Renal cortex interstitium (tissue), 15 donors: ENCODE measurements at places on chromosomes 4 and X. TPM values are rescaled to one million over a fixed set of nuclear protein-coding genes. Genes with fewer than 3 reads are reported as not detected.

DNA sequence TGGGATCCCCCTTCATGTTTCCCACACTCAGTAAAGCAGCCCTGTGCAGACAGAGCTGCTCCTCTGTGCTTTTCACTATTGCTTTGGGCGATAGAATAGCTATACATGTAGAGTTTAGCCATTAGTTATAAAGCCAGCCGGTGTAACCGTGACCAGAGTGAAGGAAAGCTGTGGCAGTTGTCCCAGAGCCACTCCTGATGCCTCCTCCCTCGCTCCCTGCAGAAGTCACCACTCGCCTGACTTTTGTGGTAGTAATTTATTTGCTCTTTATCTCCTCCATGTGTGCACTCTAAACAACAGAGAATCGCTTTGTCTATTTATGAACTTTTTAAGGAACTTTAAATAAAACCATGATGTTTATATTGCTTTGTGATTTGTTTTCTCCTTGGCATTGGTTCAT is 41.8 kb upstream of the WWC2 start:
- DNase-seq: no peak

The FAM184B gene
- polyA plus RNA-seq: 0.60 TPM

- DNase-seq: no peak
Measured at GRCh38 chr4:38106311-38106710, 146.1 kb downstream of the PTTG2 start.

DNA sequence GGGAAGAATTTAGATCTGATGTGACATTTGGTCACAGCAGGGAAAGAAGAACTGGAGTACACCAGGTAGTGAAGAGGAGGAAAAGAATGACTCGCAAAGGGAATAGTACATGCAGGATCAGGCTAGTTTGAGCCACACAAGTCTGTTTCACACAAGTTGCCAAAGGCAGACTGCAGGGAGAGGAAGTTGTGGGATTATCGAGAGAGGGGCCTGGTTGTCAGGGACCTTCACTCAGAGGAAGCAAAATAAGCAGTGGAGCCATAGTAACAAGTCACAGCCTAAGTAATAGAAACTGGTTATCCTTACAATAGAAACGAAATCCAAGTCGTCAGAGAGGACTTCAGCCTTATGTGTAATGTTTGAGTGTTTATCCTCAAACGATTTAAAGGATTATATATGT is 316.7 kb upstream of the HTR2C start:
- no peak for DNase-seq

GRCh38 chrX:40449396-40449795 is 131.4 kb upstream of the ATP6AP2 start:
- DNase-seq: no peak

- no peak for DNase-seq
Measured at GRCh38 chrX:46268412-46268811, 276.8 kb downstream of the ZNF674 start.

- no peak for DNase-seq
Measured at GRCh38 chrX:1075156-1075555, 137.3 kb downstream of the CRLF2 start.

The MMRN1 gene
- 1.6 TPM for polyA plus RNA-seq

DNA sequence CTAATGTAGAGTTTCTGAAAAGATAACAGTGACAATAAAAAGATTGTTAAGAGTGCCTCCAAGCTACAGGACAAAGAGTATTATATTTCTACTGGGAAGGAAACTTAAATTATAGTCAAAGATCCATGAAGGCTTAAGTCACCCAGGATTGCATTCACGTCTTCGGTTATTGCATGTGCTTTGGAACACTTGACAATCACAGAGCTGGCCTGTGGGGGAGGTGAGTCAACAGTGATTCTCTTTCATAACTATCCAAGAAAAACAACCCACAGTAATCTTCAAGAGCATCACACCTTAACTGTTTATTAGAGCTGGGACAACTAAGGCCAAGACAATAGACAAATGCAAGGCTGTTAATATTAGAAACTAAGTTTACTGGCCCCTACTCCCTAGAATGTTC is 40.3 kb downstream of the PDGFC start:
- no peak for DNase-seq

- no peak for DNase-seq
Measured at GRCh38 chr4:78137532-78137931, 80.4 kb downstream of the FRAS1 start.

The POLA1 gene
- polyA plus RNA-seq: 19.6 TPM

The GLRA2 gene
- 0.19 TPM for polyA plus RNA-seq

DNA sequence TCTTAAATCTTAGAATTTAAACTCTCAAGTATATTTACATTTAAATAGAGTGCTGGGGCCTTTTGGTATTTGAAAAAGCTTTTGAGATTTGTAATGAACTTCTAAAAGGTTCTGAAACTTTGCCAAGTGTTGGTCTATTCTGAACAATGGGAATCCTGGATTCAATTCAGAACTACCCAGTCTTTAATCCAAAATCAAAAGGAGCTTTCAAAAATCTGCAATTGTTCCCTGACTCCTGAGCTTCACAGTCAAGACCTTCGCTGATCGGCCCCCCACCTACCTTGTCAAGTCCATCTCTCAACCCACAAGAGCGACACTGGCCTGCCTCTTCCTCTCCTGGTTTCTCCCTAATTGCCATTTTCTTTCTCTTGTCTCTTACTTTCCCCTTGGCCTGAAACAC is 666.1 kb upstream of the BOD1L1 start:
- no peak for DNase-seq

DNA sequence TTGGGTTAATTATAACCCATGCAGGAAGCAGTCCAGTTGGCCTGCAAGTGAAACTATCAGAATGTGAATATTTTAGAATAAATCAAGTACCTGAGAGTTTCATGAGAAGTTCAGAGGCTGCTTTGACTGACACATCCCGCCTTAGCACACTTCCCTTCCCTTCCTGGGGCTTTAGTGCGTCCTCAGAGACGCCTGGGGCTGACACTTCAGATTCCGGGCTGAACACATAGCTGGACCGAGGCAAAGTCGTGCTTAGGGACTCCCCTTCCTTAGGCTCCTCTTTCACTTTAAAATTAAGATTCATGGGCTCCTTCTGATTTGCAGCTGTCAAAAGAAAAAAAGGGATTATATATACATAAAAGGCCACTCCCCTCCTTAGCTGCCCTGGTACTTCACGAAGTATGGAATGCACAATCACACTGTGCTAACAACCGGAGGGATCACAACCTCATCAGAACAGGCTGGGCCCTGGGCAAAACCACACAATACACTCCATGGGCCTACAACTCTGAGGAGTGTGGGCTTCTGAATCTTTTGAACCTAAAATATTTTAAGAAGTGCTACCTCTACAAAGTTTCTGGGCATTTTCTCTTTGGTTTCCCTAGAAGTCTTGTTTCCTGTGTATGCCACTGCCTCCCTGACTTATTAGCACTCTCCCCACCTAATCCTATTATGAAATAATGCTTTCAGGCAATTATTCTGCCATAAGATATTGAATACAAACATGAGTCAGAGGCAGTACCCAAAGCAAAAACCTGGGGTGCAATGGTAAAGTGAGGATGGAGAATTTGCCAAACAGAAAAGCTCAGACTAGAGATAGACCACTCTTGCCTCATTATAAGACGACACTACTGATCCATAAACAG is 68.2 kb downstream of the ZNF827 start:
- DNase-seq: no peak

DNA sequence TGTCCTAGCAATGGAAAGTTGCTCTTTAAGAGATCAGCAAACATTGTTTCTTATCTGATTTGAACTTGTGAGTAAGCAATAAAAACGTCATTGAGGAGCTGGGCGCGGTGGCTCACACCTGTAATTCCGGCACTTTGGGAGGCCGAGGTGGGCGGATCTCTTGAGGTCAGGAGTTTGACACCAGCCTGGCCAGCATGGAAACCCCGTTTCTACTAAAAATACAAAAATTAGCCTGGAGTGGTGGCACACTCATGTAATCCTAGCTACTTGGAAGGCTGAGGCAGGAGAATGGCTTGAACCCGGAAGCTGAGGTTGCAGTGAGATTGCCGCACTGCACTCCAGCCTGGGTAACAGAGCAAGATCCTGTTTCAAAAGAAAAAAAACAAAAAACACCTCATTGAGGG is 11.2 kb upstream of the PLAC8 start:
- no peak for DNase-seq

- DNase-seq: no peak
Measured at GRCh38 chr4:48603366-48604003, 113.4 kb downstream of the ZAR1 start.

DNA sequence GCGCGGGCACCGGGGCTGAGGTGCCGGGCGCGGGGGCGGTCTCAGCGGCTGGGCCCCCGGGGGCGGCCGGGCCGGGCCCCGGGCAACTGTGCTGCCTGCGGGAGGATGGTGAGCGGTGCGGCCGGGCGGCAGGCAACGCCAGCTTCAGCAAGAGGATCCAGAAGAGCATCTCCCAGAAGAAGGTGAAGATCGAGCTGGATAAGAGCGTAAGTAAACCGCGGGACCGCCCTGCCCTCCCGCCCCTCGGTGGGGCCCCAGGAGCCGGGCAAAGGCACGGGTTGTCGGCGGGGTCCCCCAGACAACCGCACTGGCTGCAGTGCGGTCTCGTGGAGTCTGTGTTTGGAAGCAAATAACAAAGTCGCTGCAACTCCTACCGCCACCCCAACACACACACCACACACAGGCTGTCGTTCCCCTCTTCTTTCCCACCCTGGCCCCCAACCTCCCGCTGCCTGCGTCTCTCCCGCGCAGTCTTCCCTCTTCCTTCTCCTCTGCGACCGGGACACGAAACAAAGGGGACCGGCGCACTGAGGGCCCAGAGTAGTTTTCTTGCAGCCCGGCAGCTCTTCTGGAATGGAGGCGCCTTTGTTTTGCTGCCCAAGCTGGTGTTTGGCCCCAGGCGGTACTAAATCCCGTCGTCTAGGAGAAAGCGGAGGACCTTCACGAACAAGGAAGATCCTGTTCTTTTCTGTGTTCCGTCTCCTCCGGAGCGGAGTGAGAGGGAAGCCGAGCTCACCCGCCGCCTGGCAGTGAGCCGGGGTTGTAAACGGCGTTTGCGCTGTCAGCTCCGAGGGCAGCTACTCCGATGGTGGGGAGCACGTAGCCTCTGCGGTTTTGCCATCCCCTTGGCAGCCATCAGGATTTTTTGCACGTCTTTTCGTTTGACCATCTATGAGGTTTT is 788 bp downstream of the SAP30 start:
- peak; percentile 42 for DNase-seq

GRCh38 chrX:134258202-134258601 is 21.2 kb downstream of the CCDC160 start:
- DNase-seq: no peak

- no peak for DNase-seq
Measured at GRCh38 chr4:8699063-8699385, 106.5 kb downstream of the CPZ start.

- DNase-seq: no peak
Measured at GRCh38 chr4:7365462-7366179, 69.1 kb downstream of the PSAPL1 start.
